ENCODE measurements at places on chromosomes 2 and 18.

DNA sequence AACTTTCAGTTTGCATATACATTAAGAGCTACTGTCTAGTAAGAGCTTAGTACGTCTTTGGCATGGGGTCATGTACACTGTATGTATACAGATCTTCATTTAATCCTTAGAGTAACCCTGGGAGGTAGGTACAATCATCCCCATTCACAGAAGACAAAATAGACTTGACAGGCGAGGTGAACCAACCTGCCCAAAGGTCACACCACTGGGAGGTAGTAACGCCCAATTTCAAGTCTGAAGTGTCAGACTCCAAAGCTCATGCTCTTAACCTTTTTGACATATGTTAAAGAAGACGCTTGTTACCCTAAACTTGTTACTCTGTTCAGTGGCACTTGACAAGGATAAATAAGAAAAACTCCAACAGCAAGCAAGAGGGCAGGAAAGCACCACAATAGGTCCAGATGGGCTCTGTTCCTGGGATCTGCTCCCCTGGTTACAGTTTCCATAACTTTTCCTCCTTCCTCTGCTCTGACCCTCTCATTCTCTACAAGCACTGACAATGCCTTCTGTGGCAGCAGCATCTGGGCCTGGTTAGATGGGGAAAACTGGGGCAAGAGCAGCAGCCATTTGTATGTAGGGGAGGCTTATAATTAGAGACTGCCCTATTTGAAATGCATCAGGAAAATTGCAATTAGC lies 64.7 kb upstream of the SERTAD2 start:
- no peak for DNase-seq

GRCh38 chr18:63187791-63188460 lies 131.6 kb downstream of the BCL2 start:
- DNase-seq, result no peak

DNA sequence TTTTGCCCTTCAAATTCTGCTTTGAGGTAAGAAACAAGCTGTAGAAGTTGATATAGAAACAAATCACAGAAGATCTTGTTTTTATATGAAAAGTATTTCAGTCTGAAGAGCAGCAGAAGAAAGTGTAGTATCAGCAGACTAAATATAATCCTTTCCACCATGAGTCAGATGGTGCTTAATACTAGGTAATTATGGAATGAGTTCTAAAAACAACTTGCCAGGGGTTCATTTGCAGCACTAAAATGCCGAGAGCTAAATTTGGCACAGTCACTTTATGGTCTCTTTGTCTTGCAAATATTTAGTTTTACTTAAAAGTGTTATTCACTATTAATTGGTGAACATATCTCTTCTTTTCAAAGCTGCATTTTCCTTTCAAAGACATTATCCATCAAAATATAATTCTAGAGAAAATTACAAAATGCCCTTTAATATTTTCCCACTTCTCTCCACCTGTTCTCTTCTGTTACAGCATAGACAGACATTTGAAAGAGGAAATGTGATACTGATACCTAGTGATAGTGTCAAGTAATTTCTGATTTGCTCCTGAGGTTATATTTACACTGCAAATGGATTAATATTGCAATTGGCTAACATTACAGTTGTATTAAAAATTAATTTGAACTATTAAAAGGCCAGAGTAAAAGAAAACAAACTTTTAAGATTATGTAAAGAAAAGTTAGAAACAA lies 5.3 kb downstream of the MYL1 start:
- no peak for DNase-seq

- DNase-seq, result no peak
Observed at GRCh38 chr2:162234620-162235462, 8.4 kb downstream of the FAP start.

DNA sequence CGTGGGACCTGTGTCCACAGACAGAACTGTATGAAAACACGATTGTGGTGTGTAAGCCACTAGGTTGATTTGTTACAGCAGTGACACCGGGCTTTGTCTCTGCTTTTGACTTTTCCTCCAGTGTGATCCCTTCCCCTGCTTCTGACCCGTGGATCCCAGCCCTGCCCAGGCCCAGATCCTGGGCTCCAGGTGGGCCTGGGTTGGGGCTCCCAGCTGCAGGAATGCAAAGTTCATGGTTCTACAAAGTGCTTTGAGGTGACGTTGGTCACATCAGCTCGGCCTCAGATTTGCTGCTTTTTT lies 26.8 kb downstream of the HPCAL1 start:
- DNase-seq, result no peak

- no peak for DNase-seq
Observed at GRCh38 chr2:171365232-171365631, 68.6 kb downstream of the METTL8 start.

DNA sequence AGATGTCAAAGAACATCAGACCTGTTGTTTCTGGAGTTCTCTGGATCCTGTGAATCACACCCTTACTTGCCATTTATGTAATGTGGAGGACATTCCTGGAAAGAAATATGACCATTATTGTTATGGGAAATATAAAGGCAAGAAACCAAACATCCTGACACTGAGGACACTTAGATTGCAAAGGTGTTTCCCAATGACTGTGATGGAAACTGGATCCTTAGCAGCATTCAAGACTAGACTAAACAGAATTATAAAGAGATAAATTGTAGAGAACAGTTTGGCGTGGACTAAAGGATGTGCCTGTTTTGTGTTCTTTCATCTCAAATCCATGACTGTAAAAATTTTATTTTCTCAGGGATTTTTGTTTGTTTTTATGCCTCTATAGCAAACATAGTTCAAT lies 347.7 kb upstream of the SLC14A2 start:
- no peak for DNase-seq

DNA sequence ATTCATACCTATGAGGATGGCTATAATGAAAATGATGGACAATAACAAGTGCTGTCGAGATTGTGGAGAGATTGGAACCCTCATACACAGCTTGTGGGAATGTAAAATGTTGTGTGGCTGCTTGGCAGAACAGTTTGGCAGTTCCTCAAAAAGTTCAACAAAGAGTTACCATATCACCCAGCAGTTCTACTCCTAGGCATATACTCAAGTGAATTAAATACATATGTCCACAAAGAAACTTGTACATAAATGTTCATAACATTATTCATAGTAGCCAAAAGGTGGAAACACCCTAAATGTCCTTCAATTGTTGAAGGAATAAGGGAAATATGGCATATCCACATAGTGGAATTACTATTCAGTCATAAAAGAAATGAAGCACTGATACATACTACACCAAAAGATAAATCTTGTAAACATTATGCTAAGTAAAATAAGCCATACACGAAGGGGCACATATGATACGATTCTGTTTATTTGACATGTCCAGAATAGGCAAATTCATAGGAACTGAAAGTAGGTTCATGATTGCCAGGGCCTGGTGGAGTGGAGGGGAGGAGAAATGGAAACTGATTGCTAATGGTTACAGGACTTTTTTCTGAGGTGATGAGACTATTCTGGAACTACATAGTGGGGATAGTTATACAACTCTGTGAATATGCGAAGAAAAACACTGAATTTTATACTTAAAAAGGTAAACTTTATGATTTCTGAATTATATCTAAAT lies 92.1 kb downstream of the ADAM23 start:
- DNase-seq, result no peak

GRCh38 chr2:182103526-182103925 lies 117.9 kb downstream of the PPP1R1C start:
- DNase-seq, result no peak

DNA sequence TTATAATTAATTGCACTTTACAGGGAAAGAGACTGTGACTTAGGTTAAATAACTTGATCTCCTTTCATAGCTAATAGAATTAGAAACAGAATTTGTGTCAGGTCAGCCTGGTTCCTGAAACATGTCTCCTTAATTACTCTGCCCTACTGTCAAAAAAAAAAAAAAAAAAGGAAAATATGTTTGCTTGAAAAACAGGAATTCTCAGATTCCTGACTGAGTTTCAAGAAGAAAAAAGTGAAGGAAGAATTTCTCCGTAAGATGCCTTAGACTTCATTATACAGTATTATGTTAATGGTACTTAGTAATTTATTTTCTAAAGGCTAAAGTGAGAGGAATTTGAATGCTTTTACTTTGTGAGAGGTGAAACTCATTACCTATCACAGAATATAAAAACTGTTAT lies 118.4 kb upstream of the REG3G start:
- no peak for DNase-seq

GRCh38 chr2:36432479-36432878 lies 76.9 kb downstream of the CRIM1 start:
- no peak for DNase-seq

- DNase-seq, result no peak
Observed at GRCh38 chr2:176691471-176691870, 422.2 kb downstream of the MTX2 start.

GRCh38 chr2:41972819-41973218 lies 75.0 kb upstream of the PKDCC start:
- no peak for DNase-seq

- DNase-seq, result peak; percentile 38
Observed at GRCh38 chr2:26605195-26605998, 35.8 kb downstream of the CIB4 start.

DNA sequence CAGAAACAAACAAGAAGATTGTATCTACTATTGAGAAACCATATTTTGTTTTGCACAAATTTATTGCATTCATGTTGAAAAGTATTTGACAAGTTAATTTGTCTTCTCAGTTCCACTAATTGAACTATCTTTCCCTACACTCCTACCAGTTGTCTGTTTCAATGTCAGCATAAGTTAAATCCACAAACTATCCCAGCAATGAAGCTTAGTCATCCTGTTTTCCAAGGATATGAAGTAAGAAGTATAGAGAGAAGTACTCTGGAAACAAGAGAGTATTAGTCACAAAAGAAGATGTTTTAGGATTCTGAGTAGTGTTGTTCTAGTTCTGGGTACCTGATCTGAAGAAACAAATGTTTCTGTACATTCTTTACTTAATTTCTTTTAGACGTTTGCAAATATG lies 261.6 kb upstream of the ZNF804A start:
- DNase-seq, result no peak

- no peak for DNase-seq
Observed at GRCh38 chr2:234286118-234286598, 210.7 kb downstream of the ARL4C start.

DNA sequence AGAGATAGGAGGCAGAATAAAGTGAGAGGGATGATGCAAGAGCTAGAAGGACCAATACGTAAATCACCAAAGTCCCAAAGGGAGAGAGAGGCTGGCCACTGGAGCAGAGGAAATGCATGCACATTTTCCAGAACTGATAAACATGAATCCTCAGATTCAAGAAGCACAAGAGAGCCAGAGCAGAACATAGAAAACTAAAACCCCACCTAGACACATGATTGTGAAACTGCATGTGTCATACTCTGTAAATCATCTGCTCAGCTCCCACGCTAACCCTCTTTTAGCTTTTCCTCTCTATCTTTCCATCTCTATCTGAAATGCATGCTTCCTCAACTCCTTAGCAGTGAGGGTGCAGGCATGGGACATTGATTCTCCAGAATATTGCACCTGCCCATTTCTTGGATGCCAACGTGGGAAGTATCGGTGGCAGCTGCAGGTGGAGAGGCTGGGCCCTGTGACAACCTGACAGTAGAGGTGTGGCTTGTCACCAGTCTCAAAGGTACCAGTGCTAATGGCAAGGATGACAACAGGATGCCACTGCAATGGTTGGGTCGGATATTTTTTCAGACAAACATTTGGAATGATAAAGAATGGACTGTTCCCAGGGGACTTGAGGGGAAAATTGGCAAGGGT lies 89.3 kb upstream of the OTOS start:
- no peak for DNase-seq

- DNase-seq, result no peak
Observed at GRCh38 chr2:96525211-96525507, 11.4 kb upstream of the ARID5A start.

- DNase-seq, result no peak
Observed at GRCh38 chr18:22563164-22563583, 145.5 kb upstream of the CTAGE1 start.

DNA sequence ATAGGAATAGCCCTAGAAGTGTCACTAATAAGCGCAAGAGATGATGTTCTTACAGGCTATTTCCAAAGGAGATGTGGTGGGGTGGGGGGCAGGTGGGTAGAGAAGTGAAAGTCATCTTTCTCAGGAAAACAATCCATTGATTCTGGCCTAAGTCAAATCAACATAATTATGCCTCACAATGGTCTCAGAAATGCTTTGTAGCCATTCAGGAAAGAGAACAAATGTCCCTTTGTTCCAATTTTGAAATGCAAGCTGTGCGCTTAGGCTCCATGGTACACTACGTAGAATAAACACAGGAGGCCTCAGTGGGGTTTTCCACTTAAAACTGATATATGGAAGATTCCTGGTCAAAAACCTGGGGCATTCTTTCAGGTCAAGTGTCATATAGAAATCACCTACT lies 529.9 kb upstream of the KLHL29 start:
- DNase-seq, result no peak

GRCh38 chr18:42872838-42873237 lies 242.6 kb downstream of the RIT2 start:
- DNase-seq, result no peak

GRCh38 chr2:118221536-118222272 lies 133.4 kb downstream of the INSIG2 start:
- DNase-seq, result peak; percentile 43

GRCh38 chr2:235866373-235866772 lies 301.8 kb downstream of the GBX2 start:
- DNase-seq, result no peak

- DNase-seq, result no peak
Observed at GRCh38 chr2:138034536-138034935, 70.3 kb downstream of the HNMT start.

DNA sequence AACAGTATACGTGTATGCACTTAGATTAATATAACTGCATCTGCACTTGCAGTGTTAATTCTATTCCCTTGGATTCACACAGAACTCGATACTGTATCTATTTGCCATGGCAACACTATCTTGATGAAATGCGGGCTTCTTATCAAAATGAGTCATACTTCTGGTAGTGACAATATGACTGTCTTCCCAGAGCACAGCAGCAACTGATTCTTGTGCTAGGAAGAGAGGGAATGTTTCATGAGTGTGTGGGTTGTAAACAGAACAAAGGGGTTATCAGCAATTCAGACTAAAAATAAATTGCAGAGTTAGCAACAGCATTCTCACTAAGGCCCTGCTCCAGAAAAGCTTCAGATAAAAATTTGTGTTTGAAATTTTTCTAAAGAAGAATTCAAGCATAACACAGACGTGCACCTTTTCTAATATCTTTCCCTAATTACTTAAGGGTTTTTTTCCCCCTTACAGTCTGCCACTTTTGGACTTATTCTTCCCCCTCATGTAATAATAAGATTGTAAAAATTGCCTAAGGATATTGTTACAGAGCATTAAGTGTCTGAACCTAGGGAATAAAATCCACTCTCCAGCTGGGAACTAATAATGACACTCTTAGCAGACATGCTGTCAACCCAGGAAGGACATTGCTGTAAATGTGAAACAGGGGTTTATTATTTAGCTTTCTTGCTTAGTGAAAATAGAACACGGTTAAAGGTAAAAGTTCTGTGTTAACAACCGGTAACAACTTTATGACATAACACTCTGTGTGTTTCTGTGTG lies 99.9 kb upstream of the SLC38A11 start:
- no peak for DNase-seq

Measured in stimulated activated CD4-positive, alpha-beta T cell treated with anti-CD3 and anti-CD28 coated beads, Interleukin-4, amount 100 ng/mL, for 24 hours (primary cell).